ENCODE measurements at places on chromosomes 1 and 21.

DNA sequence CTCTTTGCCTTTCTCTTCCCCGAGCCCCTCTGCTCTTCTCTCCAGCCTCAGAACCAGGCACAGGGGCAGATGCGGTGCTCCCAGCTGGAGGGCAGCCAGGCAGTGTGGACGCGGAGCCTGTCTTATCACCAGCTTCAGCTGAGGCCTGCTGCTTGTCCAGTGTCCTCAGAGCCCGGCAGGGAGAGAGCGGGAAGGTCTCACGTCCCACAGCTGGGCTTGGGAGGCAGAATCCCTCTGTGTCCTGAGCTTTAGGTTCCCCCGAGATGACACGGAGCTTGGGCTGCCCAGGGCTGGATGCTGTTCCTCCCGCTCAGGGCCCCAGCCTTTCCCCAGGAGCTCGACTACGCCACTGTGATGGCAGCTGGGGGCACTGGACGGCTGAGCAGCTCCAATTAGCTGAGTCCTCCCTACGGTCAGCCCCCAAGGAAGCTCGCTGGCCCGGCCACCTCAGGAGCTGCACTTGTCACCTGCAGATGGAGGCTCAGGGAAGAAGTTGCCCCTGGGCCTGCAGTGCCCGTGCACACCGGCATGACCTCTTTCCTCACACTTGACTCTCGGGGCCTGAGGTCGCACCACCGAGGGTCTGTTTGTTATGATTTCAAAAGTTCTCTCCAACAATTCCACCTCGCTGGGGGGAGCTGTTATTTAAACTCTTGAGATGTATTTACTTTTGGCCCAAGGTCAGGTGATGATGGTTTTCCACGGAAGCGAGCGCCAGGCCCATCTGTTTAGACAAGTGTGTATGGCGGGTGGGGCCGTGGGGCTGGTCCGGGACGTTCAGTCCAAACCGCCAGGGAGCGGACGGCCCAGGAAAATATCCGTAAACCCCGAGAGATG, 127.3 kb downstream of the SIK1 start:
- no peak for DNase-seq

- no peak for DNase-seq
Observed at GRCh38 chr21:36180963-36181362, 24.3 kb downstream of the DOP1B start.

- DNase-seq = no peak
Observed at GRCh38 chr1:74766579-74766978, 33.6 kb downstream of the TYW3 start.

- DNase-seq = no peak
Observed at GRCh38 chr1:84972377-84972987, 24.4 kb downstream of the MCOLN2 start.

GRCh38 chr1:206447792-206448191, 22.5 kb upstream of the IKBKE start:
- no peak for DNase-seq

DNA sequence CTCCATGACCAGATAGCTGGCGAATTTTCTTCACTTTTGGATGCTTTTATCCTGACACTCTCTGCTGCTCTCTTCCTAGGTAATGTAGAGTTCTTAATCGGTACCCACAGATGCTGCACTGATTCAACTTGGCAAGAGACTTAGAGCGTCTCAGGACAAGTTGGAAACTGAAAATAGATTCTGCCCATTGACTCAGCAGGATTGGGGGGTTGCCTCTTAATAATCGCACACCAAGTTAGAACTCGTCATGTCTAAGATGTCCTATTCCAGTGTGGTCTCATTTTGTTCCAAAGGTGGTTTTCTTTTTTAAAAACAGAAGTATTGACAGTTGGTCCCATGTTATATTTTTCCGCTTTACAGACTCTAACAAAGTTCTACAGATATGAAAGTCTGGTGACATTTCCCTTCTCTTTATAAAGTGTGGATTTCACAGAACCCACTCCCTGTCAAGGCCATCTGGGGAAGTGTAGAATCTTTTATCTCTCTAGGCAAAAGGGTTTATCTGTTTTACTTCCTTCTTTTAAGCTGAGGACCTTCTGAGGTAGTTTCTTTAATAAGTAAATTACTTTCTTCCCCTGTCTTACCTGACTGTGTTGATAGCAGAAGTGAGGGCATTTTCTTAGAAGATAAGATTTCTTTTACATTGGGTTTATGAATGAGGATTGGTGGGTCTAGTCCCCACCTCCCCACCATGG, 12.1 kb upstream of the DIPK1A start:
- DNase-seq = peak; percentile 32

DNA sequence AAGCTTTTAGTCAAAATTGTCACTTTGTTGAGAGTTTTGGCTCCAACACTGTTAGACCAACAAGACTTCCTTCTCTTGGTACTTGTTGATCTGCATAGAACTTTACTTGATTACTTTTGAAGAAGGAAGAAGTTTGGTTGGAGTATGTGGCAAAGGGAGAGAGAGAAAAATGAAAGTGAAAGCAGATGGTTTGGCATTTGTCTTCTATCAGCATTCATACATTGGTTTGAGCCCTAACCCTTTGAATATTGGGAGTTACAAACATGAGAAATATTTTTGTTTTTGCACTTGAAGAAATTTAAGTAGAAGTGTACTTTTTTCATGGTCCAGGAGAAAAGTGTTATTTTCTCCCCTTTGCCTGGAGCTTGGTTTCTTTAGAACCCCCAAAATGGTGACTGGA, 169.8 kb downstream of the ADGRL4 start:
- DNase-seq = no peak

- DNase-seq = no peak
Observed at GRCh38 chr1:119917304-119918055, 21.2 kb upstream of the ADAM30 start.

DNA sequence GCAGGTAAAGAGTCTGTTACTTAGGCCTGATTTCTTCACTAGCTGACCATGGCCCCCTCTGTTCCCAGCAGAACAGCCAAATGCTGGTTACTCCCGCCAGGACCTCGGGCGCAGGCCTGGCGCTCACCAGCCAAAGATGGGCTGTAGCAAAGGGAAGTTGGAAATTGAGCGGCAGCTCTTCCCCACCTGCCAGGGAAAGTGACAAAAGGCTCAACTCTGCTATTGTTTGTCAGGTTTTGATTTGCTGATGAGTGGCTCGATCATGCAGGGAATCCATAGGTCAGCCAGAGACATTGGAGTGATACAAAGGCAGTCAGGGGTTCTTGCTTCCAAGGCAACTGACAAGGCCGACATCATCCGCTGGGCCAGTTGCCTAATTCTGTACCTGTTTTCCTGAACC, 120.1 kb downstream of the ASTN1 start:
- DNase-seq = no peak

DNA sequence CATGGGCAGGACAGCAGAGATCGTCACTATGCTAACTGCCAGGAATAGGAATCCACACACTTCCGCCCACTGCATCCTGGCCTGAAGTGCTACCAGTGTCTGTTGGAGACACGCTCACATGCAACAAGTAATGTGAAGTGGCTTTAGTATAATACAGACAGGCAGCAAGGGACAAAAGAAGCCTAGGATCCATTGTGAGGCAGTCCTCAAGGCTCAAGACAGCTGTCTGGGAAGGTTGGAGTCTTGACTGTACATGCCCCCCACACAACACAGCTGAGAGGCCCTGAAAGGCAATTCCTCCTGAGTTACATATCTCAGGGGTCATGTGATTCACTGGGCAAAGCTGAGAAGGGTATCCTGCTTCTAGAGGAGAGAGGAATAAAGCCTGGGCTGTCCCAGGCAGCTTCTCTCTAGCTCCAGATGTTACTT, 39.9 kb upstream of the CD1D start:
- DNase-seq = no peak

DNA sequence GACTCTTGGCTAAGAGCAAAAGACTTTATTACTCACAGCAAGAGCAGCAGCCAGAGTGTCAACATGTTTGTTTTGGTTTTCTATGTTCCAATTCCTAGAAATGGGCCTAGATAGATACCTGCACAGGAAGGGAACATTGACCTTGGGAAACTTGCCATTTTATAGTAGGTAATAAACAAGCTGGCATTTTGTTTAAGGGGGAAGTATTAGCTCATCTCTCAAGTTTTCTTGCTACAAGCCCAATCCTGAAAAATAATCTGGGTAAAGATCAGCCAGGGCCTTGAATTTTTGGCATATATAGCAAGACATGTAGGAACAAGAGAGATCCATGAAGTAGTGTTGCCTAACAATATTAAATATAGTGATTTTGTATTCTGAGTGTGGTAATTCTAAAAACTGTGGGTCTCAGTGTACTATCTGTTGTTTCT, 51.4 kb upstream of the RGL1 start:
- no peak for DNase-seq

DNA sequence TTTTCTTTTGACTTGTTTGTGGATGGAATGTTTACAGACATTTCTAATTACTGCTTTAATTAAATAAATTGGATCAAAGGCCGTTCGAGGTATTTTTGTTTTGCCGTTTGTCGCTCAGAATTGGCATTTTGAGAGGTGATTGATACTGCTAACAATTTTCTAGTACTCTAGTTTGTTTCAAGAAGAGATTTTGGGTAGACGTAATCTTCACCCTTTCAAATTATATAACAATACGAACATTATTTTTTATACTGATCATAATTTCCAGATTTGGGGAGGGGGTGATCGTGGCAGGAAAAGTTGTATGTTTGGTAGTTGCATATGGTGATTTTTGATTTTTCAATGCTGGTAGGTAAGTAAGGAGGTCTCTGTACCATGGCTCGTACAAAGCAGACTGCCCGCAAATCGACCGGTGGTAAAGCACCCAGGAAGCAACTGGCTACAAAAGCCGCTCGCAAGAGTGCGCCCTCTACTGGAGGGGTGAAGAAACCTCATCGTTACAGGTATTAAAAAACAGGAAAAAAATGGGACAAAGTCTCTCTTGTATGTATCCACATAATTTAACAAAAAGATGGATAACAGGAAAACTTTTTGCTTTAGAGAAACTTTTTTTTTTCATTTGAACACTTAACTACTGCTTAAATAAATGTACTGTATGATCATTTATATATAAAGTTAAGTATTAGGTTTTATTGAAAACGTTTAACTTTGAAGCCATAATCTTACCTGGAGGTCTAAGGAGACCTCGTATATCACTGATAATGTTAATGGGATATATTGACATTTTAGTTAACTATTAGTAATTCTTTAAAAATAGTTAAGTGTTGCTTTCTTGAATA, 1.7 kb downstream of the H3-3A start:
- peak; percentile 30 for DNase-seq

GRCh38 chr1:160722726-160723125, 11.1 kb upstream of the CD48 start:
- DNase-seq = no peak

DNA sequence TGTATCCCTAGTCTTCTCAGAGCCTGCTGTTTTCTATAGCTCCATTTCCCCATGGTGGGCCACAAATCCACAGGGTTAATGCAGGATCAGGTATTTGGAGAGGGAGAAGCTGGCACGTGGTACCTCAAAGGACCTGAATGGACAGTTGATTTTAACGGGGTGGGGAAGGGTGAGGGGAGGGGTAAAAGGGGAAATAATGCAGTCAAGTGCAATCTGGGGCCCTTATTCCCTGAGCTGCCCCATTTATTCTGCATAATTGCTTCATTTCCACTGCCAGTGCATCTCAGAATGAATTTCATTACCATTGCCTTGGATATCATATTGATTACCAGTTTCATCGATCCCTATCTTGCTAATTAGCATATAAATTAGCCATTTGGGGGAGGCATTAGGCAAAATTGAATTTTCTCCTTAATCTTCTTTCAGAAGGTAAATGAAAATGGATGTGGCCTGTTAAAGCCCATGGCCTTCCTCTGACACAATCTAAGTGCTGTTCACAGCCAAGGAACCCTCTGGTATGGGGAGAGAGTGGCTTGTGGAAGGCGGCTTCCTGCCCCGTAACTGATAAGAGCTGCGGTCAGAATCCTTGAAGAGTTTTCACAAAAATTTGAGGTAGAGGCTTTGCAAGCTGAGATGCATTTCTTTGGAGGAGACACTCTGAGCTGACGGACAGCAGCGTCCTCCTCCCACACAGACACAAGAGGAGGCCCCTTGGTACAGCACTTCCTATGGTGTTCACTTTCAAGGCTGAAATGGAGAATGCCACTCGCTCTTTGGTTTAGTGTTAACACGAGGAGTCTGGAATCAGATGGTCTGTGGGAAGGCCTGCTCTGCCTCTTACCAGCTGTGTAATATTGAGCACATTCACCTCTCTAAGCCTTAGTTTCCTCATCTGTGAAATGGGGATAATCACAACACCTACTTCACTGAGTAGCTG, 34.4 kb downstream of the PHC2 start:
- no peak for DNase-seq

GRCh38 chr1:31182352-31182751, 57.3 kb downstream of the NKAIN1 start:
- DNase-seq = peak; percentile 74

DNA sequence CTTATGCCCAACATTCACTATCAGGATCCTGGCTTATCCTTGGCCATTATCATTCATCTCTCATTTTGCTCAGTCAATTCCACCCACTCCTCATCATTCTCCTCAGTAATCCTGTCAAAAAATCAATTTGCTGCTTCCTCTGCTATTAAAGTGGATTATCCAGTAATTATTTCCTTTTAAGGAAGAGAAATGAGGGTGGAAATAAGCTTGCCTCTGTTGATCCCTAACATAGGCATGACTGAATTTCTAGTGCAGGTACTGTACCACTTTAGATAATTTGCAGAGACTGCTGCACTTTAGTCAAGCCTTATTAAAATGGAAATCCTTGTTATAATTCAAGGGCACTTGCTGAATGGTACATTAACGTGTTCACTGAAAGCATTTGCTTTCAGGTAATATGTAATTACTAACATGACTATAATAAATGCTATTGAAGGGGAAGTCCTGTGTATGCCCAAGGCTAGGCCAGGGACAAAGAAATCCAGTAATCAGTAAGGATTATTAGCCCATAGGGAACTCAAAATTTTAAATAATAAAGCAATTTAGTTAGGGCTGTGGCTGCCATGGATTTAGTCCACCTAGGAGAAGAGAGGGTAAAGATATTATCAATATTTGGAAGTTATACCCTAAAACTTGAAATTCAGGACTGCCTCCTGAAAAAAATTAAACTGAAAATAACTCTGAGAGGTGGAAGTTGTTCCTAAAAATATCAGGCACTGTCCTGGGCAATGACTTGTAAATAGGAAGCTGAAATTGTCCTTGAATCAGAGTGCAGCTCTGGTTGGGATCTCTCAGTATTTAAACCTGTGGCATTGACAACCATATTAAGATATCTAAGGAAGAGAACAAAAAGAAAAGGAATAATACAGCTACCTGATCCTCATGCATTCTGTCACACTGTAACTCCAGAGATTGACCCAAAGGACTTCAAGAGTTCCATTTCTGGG, 43.4 kb downstream of the RGS2 start:
- no peak for DNase-seq

DNA sequence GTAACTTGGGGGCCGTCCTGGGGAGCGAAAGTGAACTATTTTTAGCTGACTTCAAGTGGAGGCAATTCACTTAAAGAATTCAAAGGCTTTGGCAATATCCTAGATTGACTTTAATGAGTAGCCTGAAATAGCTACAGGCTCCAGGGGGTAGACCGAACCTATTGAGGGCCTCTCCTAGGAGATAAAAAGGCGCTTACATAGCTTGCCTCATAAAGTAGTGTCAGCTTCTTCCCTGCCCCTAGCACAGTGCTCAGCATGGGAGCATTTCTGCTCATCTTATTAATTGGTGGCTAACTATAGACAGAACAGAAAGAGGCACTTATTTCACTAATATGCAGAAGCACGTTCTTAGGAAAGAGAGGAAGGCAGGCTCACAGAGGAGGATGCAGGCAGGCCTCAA, 12.3 kb upstream of the CTNNBIP1 start:
- no peak for DNase-seq
